Adipocyte (in vitro differentiated cells): ENCODE measurements at places on chromosomes 11 and 22.

- DNase-seq, result peak; percentile 10
These were observed 75.8 kb downstream of the GGTLC2 start for GRCh38 chr22:22720201-22720723.

GRCh38 chr11:5933116-5933515 lies 8.9 kb upstream of the OR56A3 start:
- DNase-seq, result no peak

- no peak for DNase-seq
These were observed 52.3 kb downstream of the ST14 start for GRCh38 chr11:130211781-130212401.

DNA sequence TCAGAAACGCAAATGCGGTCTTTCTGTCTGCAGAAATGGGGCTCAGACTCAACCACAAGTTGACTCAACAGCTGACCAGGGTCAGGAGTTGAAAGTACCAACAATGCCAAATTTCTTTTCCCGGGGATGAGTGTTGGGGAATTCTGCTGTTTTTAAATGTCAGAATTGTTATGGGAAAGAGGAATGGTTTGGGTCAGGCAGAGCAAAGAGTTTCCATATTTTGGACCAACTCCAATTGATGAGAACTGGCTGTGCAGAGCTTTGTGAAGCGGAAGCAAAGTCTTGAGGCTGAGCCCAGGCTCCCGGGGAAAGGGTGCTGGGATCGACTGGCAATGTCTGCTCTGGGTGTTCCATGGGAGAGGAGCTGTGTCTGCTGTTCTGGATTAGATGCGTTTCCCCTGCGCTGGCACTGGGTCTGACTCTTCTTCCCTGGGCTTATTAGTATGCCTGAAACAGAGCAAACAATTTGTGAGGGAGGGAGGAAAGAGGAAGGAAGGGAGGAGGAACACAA lies 36.2 kb downstream of the TXN2 start:
- peak; percentile 71 for DNase-seq

DNA sequence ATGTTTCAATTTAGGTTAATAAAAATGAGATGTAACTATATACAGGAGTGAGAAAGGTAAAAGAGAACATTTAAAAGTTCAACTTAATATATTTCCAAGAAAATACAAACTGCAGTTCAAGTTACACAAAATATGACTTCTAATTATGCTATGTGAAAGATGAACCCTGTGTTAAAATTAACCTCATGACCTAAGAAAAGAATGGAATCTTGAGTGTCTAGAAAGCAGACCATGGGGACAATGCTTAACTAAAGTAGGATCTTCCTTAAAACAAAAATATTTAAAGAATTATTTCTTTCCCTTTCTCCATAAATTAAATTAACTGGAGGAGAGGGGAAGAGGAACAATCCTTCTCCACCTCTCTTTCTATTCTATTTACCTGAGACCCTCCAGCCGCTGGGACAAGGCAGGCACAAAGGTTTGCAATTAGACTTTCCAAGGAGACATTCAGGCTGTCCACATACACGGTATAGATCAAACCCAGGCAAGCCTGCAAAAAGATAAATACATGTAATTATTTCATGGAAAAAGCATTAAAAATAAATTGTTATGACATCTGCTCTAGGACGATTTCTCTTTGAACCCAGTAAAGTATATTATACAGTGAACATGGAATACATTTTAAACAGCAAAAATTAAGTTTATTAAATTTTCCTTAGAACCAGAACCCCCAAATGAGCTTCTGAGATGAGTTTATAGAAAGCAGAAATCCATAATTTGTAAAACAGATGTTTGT lies 264.5 kb downstream of the SBF2 start:
- DNase-seq, result peak; percentile 39

- DNase-seq, result no peak
These were observed 164.6 kb downstream of the ST3GAL4 start for GRCh38 chr11:126519764-126520734.
